Dorsolateral prefrontal cortex (tissue), 122 donors: ENCODE measurements at places on chromosomes 5 and 9. TPM values are rescaled to one million over a fixed set of nuclear protein-coding genes. Genes with fewer than 3 reads are reported as not detected.
A peak's percentile ranks its signal among the peaks of the same experiment; 100 is the strongest.

Gene IFNB1
- total RNA-seq = not detected

Gene PCDHB4
- total RNA-seq = 10.3 TPM

Gene LCN10
- total RNA-seq = 1.2 TPM

Gene C9orf50
- total RNA-seq = 0.50 TPM

Gene PDZD2
- total RNA-seq = 140 TPM

Gene UGT3A2
- not detected for total RNA-seq

DNA sequence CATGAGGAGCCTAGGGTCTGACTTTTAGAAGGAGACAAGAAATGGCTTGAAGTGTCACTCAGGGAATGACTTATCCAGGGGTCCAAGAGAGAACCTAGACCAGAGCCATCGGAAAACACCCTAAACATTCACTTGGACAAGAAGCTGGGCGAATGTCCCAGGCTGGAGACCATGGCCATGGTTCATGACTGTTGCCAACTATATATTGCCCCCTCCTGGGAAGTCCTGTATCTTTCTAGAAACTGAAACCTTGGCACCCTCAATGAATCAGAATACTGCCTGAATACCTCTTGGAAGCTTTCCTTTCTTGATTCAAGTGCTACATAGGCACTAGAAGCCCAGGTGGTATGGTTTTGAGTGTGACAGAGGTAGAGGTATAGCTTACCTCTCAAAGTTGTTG is 29.9 kb downstream of the TRMO start:
- DNase-seq = no peak

DNA sequence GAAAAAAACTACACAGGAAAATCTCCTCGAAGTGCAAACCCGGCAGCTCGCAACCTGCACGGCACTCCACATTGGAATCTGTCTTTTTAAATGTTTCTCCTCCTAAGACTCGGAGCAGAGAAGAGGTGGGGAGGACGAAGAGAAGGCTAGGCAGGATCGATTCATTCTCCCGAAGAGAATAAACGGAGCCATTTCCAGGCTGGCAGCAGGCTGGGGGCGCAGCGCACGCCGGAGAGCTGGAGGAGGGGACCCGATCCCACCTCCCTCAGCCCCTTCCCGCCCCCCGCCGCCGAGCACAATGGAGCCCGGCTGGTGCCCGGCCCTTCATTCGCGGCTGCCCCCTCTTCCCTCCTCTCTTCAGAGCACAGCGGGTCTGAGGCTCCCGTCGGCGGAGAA is 628 bp downstream of the HOMER1 start:
- no peak for DNase-seq

DNA sequence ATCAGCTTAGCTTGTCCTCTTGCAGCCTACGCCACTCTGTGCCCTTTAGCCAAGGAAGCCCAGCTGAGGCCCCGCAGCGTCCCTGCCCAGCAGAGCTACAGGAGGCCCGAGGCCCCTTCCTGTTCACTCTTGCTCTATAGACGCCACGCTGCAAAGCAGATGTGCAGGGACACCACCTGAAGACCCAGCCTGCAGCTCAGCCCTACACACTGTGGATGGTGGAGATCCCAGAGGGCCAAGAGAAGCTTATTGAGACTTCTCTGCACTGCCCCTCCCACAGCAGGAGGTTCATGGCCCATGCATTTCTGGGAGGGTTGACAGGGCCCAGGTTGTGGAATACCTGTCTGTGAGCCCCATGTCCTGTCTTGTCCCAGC is 33.6 kb downstream of the IRF1 start:
- no peak for DNase-seq

DNA sequence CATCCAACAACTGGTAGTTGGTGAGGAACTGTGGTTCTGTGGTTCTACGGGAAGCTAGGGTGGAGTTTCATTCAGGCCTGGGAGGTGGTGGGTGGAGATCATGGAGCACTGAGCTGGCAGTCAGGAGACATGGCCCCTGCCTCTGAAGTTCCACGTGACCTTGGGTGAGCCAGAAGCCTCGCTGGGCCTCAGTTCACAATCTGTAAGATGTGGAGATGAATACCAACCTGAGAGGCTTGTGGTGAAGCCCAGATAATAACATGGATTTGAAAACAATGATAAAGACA is 177.9 kb downstream of the MACROH2A1 start:
- DNase-seq = peak; percentile 17

DNA sequence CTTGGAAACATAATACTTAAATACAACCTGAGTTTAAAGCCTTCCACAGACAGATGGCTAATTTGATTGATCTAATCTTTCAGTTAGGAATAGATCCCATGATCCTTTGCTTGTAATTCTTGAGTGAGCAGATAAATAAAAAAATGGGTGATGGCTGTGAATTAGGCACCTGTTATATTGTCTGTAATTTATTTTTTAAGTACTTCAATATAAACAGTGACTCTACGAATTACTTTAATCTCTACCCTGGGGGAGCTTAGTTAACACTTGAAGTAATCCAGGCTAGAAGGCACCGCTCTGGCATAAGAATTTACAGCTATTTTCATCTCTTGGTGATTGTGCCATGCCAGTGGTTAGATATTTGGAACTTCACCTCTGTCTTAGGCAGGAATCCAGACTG is 9.0 kb downstream of the EGFLAM start:
- DNase-seq = no peak

GRCh38 chr9:124356745-124357390 is 58.4 kb downstream of the PSMB7 start:
- DNase-seq = no peak

DNA sequence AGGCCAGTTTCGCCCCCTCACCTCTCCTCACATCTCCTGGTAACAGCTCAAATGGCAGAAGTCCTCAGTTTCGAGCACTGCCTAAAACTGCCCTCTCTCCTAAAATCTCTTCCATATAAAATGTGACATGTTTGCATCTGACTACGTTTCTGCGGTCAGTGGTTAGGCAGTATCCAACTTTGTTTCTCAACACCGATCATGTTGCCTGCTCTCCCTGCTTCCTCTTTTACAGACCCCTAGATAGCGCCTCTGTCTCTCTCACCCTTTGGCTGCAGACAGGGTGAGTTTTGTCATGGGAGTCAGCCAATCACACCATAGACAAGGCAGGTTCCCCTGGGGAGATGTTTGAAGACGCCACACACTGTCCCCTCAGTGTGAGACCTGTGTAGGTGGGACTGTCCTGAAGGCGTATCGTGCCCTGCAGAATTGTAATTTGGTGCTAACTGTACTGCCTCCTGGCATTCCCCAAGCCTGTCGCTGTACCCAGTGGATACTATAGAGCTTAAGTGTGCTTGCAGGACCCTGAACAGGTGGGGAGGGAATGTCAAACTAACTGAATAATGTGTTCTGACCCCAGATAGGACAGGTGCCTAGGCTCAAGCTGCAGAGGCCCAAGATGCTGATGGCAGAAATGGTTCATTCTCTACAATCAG is 1.1 kb downstream of the HEXB start:
- DNase-seq = no peak

- DNase-seq = peak; percentile 52
Measured at GRCh38 chr5:31193591-31194467, at the start of gene CDH6. Gene CDH6 (plus strand): TSS chr5:31193686. CDS start chr5:31267474, 73,788 bp downstream.

DNA sequence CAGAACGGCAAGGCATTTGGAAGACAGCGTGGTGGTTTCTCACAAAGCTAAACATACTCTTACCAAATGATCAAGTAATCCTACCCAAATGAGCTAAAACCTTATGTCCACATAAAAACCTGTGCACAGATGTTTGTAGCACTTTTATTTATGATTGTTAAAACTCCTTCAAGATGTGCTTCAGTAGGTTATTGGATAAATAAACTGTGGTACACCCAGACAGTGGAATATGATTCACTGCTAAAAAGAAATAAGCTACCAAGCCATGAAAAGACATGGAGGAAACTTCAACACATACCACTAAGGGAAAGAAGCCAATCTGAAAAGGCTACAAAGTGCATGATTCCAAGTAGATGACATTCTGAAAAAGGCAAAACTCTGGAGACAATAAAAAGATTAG is 94.2 kb downstream of the FOXD1 start:
- DNase-seq = no peak
